ELR (cell line): ENCODE measurements at places on chromosomes 3 and 15.

- DNase-seq: no peak
Observed at GRCh38 chr15:59647085-59647484, 10.2 kb downstream of the GTF2A2 start.

GRCh38 chr15:71775856-71776255 is 34.5 kb upstream of the NR2E3 start:
- DNase-seq: peak; percentile 44

- no peak for DNase-seq
Observed at GRCh38 chr15:90618330-90619125, 88.8 kb downstream of the CRTC3 start.

DNA sequence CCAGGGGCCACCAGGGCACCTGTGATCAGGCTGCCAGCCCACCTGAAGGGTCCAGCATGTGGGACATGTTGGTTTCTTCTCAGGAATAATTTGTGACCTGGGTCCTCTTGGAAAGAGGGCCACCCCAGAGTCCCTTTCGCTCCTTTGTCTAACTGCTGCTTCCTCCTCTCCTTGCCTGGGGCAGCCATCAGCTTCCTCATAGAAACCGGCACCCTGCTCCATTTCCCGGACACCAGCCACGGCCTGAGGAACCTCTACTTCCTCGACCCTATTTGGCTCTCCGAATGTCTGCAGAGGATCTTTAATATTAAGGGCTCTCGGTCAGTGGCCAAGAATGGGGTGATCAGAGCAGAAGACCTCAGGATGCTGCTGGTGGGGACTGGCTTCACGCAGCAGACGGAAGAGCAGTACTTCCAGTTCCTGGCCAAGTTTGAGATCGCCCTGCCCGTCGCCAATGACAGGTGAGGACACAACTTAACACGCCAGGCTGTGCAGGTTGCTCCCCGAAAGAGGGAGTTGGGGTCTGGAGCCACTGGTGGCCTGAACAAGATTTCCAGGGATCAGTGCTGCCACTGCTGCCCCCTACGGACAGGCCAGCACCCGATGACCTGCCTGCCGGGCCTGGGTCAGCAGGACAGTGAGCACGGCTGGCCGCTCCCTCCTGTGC is 109.7 kb downstream of the LRRK1 start:
- DNase-seq: no peak

GRCh38 chr3:102979682-102980354 is 545.0 kb downstream of the ZPLD1 start:
- DNase-seq: peak; percentile 95

DNA sequence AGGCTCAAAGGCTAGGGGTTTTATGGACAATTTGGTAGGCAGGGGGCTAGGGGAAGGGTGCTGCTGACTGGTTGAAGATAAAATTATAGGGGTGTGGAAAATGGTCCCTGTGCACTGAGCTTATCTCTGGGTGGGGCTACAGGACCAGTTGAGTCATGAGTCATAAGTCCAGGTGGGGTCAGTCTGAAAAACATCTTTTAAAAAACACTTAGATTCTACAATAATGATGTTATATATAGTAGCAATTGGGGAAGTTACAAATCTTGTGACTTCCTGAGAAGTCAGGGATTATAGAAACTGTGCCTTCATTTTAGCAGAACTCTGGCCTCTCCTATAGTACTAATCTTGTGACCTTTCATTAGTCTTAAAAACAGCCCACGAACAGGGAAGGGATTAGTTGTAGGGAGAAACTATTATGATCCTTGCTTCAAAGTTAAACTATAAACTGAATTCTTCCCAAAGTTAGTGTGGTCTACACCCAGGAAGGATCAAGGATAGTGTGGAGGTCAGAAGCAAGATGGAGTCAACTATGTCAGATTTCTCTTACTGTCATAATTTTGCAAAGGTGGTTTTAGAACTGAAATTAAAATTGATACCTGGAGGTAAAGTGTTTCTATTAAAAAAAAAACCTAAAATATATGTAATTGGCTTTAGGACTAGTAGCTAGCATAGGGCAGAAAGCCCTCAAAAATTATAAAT is 130.1 kb downstream of the P2RY1 start:
- no peak for DNase-seq

DNA sequence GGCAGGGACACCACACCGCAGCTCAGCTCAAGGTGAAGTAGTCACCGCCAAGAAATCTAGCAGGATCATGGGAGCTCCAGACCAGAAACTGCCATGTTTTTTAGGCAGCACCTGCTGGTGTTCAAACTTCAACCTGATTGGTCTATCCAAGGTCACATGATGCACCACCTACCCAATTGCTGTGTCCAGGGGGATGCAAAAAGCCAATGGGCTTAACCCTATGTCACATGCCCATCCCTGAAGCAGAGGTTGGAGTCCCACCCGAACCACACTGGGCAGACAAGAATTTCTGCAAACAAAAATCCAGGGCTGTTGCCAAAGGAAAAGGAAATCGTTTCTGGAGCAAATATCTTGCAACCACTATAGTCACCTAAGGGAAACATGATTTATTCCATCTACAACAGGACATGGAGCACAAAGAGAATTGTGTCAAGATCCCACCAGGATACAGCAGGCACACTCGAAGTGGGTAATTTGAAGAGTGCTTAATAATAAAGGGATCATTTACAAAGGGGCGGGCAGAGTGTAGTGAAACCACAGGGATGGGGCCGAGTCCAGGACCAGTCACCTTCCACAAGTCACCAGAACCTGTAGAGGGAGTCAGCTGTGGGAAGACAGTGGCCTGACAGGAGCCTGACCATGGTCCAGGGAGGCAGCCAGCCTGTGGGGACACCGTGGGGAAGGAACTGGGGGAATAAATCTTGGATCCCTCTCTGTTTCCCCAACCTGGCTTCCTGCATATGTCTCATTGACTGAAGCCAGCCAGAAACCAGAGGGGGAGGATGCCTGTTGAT is 34.2 kb upstream of the TSEN2 start:
- no peak for DNase-seq

DNA sequence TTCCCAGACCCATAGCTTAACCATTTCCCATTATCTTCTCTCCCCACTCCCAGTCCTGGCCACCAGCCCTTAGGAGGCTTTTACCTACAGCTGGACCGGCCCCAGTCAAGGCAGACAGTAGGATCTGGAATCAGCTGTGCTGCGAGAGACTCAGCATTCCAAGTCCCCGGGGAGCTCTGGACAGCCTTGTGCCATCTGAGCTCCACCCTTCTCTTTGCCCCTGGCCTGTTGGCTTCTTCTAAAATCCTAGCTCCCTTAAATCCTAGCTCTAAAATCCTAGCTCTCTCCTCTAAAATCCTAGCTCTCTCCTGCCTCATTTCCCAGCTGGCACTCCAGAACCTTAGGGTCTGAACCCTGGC is 21.3 kb downstream of the MEGF11 start:
- no peak for DNase-seq

DNA sequence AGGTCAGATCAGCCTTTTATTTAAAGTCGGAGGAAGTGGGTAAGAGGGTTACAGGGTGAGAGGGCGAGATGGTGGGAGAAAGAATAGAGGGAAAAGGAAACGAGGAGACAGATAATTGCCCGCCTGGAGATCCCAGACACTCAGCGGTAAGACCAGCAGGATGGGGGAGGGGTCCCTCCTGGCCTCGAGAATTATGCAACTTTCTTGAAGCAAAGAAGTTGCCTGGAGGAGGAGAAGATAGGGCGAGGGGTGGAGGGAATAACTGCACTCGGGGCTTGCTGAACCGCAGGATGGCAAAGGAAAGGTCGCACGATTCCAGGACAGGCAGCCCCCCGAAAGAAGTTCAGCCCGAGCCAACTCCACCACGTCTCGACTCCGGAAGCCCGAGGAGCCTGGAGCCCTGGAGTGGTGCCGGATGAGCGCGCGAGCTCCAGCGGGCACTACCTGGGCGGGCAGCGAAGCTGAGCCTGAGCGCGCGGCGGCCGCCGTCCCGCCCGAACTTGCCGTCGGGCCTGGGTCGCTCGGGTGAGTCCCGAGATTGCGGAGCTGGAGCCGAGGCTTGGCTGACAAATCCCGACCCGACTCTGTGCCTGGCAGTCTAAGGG is 402 bp downstream of the WWTR1 start:
- peak; percentile 66 for DNase-seq

- DNase-seq: peak; percentile 13
Observed at GRCh38 chr15:99967841-99968371, 234.7 kb upstream of the LYSMD4 start.

DNA sequence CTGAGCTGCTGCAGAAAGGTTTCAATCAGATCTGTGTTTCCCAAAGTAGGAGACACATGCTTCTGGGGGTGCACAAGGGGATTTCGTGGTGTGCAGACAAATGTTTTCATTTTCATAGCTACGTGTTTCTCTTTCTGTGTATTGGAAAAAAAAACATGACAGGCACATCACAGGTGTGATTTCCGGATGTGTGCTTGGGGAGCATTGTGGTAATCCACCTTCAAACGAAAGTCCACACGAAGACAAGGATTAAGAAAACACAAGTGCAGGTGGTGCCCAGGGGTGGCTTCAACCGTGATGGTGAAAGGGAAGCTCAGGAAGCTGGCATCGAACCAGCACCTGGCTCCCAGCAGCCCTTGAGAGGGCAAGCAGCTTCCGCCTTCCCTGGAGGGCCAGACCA is 164.6 kb upstream of the LINGO1 start:
- DNase-seq: no peak

- peak; percentile 1 for DNase-seq
Observed at GRCh38 chr3:36210840-36211651, 169.3 kb upstream of the STAC start.

DNA sequence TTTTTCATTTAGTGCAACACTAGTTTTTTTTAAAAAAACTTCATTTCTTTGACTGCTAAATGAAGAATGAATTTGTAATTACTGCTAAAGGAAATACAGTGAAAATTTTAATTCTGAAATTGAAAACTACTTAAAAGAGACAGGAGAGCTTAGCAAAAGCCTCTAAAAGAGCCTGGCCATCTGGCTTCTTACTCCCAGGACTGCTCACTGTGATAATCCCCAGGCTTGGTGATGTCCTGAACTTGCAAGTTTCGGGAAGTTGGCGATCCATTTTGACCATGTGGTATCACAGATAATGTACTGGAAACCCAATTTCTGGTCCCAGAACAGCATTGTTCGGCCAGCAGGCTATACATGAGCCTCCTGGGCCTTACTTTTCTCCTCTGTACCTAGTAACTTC is 292.1 kb downstream of the FGF12 start:
- DNase-seq: no peak

DNA sequence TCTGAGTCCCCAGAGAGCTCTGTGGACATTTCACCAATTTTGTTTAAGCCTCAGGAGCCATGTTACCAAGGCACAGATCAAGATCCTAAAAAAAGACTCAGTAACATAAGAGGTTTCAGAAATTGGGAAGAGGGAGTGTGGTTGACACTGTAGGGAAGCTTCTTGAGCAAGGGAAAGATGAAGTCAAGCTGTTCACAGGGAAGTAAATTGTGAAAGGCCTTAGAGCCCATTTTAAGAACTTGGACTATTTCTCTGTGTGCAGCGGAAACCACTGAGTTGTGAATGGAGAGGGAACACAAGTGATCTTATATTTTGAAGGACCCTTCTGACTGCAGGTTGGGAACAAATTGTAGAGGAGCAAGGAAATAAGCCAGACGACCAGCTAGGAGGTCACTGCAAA is 18.7 kb downstream of the BCL2A1 start:
- no peak for DNase-seq

- peak; percentile 49 for DNase-seq
Observed at GRCh38 chr15:92845126-92845508, 55.0 kb upstream of the CHD2 start.

DNA sequence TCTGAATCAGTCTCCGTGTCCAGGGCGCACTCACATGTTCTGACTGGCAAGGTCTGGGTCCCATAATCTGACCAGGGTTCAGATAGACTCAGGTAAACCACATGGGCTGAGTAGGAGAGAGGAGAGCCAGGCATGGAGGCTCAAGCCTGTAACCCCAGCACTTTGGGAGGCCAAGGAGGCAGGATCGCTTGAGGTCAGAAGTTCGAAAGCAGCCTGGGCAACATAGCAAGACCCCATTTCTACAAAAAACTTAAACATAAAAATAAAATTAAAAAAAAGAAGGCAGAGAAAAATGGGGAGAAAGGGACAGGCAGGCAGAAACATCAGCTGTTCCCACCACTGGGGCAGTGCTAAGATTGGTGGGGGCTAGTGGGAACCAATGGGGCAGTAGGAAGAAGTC is 5.4 kb downstream of the TMEM43 start:
- no peak for DNase-seq

- DNase-seq: peak; percentile 78
Observed at GRCh38 chr3:141561426-141562034, 74.7 kb downstream of the RASA2 start.

DNA sequence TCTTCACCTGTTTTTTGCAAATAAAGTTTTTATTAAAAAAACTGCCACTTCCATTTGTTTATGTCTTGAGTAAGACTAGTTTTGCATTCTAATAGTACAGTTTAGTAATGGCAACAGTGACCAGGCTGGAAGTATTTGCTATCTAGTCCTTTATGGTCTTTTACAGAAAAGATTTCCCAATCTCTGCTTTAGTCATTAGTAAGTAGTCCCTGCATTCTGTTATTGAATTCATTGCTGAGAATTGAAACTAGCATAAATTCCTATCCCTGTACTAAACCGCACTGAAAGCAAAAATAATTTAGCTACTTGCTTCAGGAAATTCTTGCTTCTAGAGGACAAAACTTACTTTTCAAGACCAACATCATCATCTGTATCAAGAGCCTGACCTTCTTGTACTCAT is 46.2 kb downstream of the CNTN6 start:
- no peak for DNase-seq

DNA sequence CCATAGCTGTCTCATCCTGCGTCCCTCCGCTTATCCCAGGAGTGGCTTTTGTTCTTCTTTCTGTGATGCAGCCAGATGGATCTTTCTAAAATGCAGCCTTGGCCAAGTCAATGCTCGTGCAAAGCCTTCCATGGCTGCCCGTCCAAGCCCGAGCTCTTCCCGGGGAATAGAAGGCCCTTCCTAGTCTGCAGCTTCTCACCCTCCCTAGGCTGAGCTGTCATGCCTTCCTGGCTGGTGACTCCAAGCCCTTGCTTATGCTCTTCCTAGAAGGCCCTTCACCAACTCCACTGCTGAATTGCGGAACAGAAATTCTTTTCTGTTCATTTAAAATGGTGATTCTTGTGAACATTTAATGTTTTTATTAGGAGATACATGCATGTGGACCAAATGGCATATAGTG is 95.9 kb downstream of the SMAD6 start:
- DNase-seq: no peak

DNA sequence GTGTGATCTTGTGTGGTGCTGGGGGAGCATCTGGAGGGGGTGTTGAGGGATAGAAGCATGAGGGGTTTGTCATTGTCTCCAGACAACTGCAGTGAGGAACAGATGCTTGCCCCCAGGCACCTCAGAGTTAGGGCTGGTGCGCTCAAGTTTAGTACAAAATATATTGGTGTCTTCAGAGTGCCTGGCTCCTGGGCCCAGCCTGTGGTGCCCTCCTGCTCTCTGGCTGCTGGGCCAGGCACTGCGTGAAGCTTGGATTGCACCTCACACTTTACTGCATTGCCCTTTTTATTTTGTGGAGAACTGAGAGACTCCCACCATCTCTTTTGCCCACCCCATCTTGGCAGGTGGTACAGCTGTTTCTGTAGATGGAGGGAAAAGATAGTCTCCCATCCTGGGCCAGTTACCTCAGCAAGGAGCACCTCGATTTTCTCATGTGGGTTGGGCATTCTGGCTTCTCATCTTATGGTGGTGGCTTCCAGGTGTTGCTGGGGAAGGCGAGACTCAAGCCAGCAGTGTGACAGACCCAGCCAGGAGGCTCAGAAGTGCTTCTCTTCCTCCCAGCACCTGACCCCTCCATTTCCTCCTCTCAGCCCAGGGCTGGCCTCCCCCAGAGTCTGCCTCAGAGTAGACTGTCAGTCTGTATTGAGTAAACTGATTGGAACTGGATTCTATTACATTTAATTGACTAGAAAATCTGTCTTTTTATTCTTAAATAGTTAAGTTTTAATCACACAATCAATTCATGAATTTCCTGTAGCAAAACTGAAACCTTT is 140.5 kb downstream of the DNAJB8 start:
- DNase-seq: no peak

GRCh38 chr3:179450261-179450701 is 989 bp downstream of the GNB4 start:
- peak; percentile 39 for DNase-seq
